ENCODE measurements at places on chromosomes 6 and 20. TPM values are rescaled to one million over a fixed set of nuclear protein-coding genes. Genes with fewer than 3 reads are reported as not detected.
A peak's percentile ranks its signal among the peaks of the same experiment; 100 is the strongest.

Gene PMEPA1
- total RNA-seq = 55.6 TPM

Gene TOX2
- total RNA-seq = 1.1 TPM

Gene OTOR
- total RNA-seq = not detected

DNA sequence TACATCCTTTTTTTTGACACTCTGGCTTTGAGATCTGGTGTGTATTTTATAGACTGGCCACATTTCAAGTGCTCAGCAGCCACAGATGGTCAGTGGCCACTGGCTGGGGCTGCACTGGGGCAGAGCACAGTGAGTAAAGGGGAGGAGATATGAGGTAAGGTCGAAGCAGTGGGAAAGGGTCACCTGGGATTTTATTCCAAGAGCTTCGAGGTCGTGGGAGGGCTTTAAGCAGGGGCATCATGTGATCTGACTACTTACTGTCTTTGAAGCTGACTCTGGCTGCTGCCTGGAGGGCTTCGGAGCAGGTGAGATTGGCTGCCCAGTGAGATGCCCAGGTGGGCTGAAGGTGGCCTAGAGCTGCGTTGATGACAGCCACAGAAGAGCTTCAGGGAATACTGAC lies 6.7 kb downstream of the C20orf203 start:
- DNase-seq = no peak

- DNase-seq = no peak
Observed at GRCh38 chr6:106099235-106099537, 13.1 kb downstream of the PRDM1 start.

DNA sequence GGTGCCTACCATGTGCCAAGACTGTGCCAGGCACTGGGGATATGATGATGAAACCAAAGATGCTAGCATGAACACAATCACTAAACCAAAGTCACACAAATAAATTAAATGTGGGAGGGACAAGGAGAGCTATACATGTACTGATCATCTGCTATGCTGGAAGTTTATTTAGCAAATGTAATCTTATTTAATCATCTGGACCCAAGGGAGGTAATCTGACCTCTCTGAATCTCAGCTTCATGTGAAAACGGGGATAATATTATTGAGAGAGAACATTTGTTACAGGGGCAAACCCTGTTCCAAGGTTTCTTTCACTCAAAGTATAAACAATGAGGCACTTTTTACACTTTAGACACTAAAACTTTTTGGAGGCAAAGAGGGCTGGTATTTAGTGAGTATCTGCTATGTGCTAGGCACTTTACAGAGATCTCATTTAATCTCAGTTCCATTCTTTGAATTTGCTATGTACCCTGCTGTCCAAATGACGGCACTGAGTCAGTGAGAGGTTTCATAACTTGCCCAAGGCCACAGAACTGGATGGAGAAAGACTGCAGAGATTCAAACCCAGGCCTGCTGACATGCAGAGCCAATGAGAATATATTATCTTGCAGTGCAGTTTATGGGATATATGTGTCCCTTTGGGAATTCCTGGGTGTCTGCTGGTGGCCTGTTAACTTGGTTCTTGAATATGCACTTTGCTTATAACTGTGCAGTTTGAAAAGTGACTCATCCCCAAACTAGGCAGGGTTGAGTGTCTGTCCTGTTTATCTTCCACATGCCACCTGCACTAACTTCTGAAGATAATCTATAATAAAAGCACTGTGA lies 3.3 kb upstream of the ASXL1 start:
- DNase-seq = no peak

DNA sequence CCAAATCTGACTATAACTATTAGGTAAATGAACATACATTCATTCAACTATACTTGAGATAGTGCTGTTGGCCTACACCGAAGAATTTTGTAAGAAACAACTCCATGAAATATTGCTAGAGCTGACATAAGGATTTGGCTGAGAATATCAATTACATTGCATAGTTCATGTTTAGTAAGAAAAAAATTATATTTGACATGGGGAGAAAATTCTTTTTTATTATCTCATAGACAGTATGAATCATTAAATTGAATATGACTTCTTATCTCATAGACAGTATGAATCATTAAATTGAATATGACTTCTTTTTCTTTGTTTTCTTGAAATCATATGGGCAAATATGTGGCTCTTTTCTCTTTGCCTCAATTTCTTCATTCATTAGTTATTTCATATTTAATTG lies 212.3 kb upstream of the HSF2 start:
- DNase-seq = no peak

DNA sequence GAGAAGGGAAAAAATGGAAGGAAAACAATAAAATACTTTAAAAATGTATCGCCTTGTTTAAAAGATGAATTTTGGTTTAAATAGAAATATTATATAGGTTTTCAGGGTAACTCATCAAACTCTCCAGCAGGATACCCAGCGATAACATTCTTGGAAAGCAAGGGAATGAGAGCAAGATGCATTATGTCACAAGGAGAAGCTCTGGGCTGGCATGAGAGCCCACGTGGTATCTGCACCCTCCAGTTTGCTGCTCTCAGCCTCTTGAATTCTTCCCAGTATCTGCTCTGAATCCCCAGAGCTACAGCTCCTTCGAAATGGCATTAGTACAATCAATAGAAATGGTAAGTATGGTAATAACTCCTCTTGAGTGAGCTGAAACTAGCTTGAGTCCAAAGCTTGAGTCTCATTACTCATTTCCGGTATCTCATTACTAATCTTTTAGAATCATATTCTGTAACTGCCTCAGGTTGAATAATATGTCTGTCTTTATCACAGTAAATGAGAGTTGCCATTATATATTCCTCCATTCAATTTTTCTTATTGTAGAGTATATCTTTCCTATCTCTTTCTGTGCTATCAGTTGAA lies 4.9 kb upstream of the TMEM242 start:
- DNase-seq = no peak

- peak; percentile 14 for DNase-seq
Observed at GRCh38 chr20:25495189-25495824, 87.8 kb downstream of the GINS1 start.

DNA sequence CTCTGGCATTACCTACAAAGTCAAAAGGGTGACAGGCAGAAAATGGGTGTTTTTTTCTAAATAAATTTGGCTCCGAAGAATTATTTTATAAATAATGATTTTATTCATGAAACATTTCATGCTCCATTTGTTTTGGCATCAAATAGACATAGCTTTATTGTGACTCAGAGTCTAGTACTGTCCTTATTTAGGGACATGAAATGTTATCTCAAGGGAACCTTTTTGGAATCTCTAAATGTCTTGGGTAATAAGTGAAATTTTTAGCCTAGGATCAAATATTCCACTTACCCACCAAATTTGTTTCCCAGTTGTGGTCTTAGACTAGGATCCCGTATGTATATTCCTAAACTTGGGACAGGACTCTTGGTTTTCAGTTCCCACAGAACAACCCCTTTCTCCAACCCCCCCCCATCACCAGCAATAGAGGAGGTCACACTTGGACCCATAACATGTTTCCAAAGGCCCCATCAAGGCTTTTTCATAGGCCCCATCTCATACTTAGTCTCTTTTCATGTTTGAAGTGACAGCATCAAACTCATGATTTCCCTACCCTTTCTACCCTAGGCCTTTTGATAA lies 81.8 kb downstream of the JAG1 start:
- DNase-seq = no peak

- peak; percentile 97 for DNase-seq
Observed at GRCh38 chr6:26195376-26195923, 108.2 kb downstream of the HFE start.

DNA sequence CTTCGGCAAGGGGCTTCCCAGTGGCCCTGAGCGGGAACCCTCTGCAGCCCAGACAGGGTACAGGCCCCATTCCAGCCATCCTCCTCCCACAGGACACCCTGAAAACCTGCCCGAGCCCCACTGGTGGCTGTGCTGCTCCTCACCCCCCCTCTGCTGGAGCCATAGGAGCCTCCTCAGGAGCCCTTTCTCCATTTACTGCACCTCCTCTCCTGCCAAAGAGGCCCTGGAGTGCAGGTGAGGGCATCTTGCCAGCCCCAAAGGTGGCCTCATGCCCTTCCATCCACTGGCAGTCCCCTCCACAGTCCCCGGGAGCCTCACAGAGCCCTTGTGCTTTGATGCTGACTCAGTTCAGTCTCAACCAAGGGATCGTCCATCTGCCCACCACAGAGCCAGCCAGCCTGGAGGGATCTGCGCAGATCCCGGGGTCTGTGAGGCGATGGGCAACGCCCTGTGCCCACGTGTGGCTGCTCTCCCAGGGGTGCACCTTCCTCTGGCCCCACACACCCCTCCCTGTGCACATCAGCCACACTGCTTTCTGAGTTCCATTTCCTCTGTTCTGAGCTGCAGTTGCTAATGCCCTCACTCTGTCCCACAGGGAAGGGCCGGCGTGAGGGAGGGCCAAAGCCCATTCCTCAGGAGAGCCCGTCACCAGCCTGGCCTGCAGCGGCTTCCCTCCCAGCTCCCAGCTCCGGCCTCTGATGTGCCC lies 228.5 kb downstream of the DLL1 start:
- DNase-seq = peak; percentile 67
